Natural killer cell (primary cell): ENCODE measurements at places on chromosomes 11 and 22. TPM values are rescaled to one million over a fixed set of nuclear protein-coding genes. Genes with fewer than 3 reads are reported as not detected.
A peak's percentile ranks its signal among the peaks of the same experiment; 100 is the strongest.

C11orf65 gene
- 0.14 TPM for total RNA-seq

TMEM191C gene
- 2.1 TPM for total RNA-seq

CD6 gene
- 85.6 TPM for total RNA-seq

PGA5 gene
- not detected for total RNA-seq

OR10A2 gene
- total RNA-seq, result not detected

VPREB1 gene
- total RNA-seq, result not detected

APOL5 gene
- total RNA-seq, result not detected

SLC22A25 gene
- not detected for total RNA-seq

OR52E8 gene
- not detected for total RNA-seq

GRCh38 chr11:10348650-10349280, 43.9 kb downstream of the ADM start:
- DNase-seq, result no peak

GRCh38 chr11:118610773-118611432, 3.5 kb downstream of the PHLDB1 start:
- DNase-seq, result peak; percentile 87

DNA sequence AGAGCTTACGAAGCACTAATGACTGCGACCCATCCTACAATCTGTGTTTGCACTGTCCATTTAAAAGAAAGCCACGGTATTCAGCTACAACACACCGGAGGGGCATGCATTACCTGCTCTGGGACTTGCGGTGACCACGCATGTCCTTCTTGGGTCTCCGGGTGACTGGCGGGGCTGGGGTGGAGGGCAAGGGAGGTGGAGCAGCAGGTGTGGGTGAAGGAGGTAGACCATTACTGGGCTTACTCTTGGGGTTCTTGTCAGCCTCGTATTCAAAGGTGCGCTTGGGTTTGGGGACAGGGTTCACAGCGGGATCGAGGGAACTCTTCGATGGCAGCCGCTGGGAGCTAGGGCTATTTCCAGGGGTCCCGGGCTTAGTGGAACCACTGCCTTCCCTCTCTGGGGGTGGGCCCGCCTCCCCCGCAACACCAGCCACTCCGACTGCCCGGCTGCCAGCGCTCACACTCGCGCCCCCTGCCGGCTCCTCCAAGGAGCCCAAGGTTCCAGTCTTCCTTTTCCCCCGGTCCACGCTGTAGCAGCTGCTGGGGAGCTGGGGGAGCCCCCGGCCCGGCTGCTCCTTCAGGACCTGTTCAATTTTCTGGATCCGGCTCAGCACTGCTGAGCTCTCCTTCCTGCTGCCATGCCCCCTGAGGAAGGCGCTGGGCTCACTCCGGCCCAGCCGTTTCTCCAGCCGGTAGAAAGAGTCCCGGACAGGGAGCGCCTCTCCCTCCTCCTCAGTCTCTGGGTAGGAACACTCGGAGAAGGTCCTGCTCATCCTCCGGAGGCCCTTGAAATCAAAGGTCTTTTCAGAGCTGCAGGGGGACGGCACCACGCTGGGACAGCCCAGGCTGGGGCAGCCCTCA, 47.5 kb downstream of the RPL27A start:
- no peak for DNase-seq

DNA sequence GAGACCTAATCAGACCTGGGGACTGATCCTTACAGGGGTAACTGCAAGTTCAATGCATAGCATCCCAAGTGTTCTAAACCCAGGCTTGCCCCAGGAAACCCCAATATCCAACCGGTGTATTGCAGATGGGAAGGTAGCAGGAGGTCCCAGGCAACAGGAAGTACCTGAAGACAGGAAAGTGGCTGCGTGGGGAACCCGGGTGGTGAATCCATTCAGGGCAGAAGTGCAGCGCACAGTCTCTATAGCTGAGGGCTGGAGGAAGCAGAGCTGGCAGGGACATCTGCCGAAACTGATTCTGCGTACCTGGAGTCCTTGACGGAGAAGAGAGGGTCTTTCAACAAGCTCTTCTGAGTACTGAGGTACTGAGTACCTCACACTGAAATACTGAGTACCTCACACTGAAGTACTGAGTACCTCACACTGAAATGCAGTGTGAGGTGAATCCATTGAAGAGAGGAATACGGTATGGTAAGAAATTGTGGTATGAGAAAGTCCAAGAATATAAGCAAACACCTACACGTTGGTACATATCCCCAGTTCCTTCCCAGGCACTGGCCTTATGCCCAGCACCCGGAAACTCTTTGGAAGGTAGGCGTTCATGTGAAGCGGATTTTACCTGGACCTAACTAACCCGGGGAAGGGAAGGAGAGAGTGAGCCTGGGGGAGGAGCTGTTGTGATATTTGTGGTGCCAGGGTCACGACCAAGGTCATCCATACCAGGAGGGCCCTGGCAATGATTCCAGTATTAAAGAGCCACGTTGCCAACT, 20.1 kb downstream of the SCN4B start:
- no peak for DNase-seq

- DNase-seq, result no peak
Observed at GRCh38 chr22:36997746-36998145, 21.5 kb downstream of the TST start.

GRCh38 chr11:116388146-116388545, 384.6 kb downstream of the BUD13 start:
- no peak for DNase-seq

- DNase-seq, result no peak
Observed at GRCh38 chr11:109747839-109748238, 325.8 kb downstream of the C11orf87 start.

- no peak for DNase-seq
Observed at GRCh38 chr11:68261749-68262543, 9.8 kb downstream of the C11orf24 start.

DNA sequence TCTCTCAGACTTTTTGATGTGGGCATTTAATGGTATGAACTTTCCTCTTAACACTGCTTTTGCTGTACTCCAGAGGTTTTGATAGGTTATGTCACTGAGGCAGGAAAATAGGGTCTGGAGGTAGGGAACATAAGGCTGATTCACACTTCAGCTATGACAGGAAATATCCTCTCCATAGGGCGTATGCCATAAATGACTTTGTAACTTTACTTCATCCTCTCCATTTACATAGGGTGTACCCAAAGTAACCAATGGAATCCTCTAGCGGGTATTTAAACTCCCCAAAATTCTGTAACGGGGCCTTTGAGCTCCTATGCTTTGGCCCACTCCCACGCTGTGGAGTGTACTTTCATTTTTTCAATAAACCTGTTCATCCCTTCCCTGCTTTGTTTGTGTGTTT, 49.5 kb downstream of the OR2AT4 start:
- DNase-seq, result no peak

DNA sequence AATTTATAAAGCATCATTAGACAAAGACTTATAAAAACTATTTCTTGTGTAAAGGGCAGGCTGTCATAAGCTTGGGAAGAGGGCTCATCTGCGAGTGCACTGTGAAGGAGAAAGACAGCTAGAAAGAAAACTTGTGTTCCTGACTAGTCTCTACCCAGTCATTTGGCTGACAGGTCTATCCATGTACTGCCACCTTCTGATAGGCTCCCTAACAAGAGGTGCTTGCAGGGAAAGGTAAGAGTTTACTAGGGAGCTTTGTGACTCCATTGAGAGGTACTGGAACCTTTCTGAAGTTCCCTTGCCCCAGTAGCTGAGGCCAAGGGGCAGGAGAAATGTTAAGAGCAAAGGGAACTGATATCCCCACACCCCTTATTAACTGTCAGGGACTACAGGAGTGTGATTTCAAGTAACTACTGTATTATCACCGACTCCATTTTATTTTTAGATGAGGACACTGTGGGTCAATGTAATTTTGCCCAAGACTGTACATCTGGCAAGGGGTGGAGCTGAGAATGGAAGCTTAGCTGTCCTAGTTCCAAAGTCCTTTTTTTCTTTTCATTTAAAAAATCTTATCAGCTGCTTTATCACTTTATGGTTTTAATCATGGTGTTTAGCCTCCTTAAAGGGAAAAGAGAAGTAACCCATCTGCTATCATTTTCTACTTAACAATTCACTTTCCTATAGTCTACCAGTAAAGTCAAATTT, 129.4 kb downstream of the ARHGAP20 start:
- no peak for DNase-seq

- DNase-seq, result no peak
Observed at GRCh38 chr22:24325105-24325757, 54.6 kb downstream of the SPECC1L start.

DNA sequence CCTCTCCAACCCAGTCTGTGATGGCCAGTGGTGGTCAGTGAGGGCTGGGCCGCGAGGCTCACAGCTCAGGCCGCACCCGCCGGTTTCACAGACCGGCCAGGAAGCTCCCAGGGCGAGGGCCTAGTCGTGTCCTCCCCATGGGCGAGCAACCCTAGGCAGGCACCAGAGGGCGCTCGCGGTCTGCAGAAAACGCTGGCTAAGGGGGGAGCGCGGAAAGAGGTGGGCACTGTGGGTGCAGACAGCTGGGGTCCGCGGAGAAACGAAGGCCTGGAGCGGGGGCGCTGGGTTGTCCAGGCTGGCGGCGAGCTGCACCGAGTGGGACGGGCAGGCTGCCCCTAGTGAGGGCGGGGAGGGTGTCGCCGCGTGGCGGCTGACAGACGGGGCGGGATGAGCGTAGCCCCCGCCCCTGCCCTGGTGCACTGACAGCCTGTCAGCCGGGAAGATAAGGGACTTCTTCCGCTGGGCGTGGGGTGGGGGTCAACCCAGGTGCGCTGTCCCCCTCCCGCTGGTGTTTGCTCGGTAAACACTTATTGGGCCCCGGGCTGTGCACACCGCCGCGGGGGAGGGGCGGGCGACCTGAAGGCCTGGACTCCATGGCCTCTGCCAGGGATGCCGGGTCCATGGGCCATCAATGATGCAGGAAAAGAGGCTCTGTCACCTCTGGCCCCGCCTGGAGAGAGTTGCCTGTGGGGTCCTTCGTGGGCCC, 7.5 kb downstream of the GP1BB start:
- peak; percentile 88 for DNase-seq

- peak; percentile 4 for DNase-seq
Observed at GRCh38 chr22:48939441-48940265, 888.0 kb downstream of the BRD1 start.
